Heart right ventricle (tissue), 16 donors: ENCODE measurements at places on chromosomes 1 and 21. TPM values are rescaled to one million over a fixed set of nuclear protein-coding genes. Genes with fewer than 3 reads are reported as not detected.

GCSAML gene
- polyA plus RNA-seq = not detected

CFAP74 gene
- polyA plus RNA-seq = 0.03 TPM

USH2A gene
- polyA plus RNA-seq = 0.29 TPM

ANKRD34A gene
- polyA plus RNA-seq = 0.88 TPM

CFHR4 gene
- not detected for polyA plus RNA-seq

LCE3E gene
- polyA plus RNA-seq = not detected

DNA sequence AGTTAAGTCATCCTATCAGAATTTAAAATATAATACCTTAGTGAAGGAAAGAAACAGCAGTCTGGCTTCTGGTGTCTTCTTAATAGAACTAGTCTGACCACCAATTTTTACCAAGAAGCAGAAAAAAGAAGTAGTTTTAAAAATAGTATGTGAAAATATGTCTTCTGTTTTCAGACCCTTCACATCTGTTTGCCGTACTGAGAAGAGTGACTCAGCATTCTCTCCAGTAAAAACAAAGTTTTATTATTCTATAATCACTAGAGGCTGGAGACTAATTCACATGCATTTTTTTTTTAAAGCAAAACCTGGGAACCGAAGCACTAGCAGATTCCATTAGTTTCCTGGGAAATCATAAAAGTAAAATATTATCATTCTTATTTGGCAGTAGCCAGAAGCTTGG lies 163.8 kb downstream of the COL24A1 start:
- H3K27me3 ChIP-seq = no peaks in the 10 kb centered on the region
- no peaks in the 10 kb centered on the region for H3K36me3 ChIP-seq
- no peak for DNase-seq
- H3K27ac ChIP-seq = no peak overlapping the region
- H3K4me3 ChIP-seq = peak overlapping the region; percentile 30
- no peaks in the 10 kb centered on the region for H3K4me1 ChIP-seq

DNA sequence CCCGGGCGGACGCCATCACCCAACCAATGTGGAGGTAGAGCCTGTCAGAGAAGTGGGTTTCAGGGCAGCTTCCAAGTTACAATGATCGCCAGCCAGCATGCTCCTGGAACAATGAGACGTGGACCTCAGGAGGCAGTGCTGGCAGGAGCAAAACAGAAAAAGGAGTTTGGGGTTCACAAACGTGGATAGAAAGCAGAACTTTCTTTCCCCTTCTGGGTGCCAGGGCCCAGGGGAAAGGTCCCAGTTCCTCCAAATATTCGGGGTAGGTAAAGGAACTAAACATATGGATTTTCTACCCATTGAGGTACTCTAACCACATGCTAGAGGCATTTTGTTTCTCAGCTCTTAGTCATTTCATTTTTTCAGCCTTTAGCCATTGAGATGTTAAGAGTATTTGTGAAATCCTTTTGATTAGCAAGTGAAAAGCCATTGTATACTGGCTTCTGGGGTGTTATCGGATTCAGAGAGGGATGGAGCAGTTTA lies 488.4 kb upstream of the ADGRL2 start:
- H3K36me3 ChIP-seq = no peaks in the 10 kb centered on the region
- H3K4me3 ChIP-seq = no peak overlapping the region
- no peak overlapping the region for H3K27ac ChIP-seq
- no peak for DNase-seq
- no peaks in the 10 kb centered on the region for H3K27me3 ChIP-seq
- no peaks in the 10 kb centered on the region for H3K4me1 ChIP-seq

GRCh38 chr21:35981514-35982070 lies 78.7 kb downstream of the SETD4 start:
- peaks cover 25% of the 10 kb centered on the region for H3K27me3 ChIP-seq
- no peaks in the 10 kb centered on the region for H3K36me3 ChIP-seq
- no peaks in the 10 kb centered on the region for H3K4me1 ChIP-seq
- no peak overlapping the region for H3K4me3 ChIP-seq

- H3K4me3 ChIP-seq = no peak overlapping the region
- H3K27ac ChIP-seq = no peak overlapping the region
- no peaks in the 10 kb centered on the region for H3K4me1 ChIP-seq
- H3K36me3 ChIP-seq = no peaks in the 10 kb centered on the region
- peaks cover 58% of the 10 kb centered on the region for H3K27me3 ChIP-seq
These were observed 28.7 kb downstream of the C1QB start for GRCh38 chr1:22681556-22682276.

DNA sequence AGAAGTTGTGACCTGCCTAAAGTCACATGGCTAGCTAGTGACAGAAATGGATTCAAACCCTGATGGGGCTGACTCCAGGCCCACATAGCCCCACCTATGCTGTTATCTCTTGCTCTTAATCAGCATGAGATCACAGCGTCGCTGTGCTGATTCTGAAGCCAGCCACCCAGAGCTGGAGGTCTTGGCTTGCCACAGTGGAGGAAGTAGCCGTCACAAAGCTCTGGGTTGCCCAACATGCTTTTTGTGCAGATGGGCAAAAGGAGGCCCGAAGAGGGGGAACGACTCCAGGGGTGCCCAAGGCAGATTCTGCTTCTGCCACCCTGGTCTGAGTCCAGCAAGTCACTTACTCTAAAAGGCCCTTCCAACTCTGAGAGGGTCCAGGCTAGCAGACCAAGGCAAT lies 14.7 kb upstream of the MFSD2A start:
- no peak overlapping the region for H3K27ac ChIP-seq
- H3K36me3 ChIP-seq = no peaks in the 10 kb centered on the region
- no peak for DNase-seq
- H3K27me3 ChIP-seq = no peaks in the 10 kb centered on the region
- no peaks in the 10 kb centered on the region for H3K4me1 ChIP-seq
- no peak overlapping the region for H3K4me3 ChIP-seq

DNA sequence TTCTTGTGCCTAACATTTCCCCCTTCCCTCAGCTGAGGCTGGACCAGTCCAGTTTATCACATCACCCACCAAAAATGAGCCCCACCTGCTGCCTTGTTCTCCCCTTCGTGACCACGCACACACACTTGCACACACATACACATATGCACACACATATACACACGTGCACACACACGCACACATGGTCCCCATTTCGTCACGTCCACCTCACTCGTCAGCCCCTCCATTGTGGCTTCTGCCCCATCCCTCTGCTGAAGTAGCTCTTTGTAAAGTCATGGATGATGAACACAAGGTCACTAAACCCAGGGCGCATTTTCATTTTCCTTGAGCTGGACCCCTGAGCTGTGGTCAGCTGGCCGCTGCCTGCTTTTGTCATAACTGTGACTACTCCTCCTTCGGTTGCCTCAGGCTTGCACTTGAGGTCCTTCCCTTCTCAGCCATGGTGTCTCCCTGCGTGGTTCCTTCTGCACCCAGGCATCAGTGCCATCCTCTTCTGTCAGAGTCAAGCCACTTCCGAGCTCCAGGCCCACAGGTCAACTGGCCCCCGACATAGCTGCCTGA lies 93.8 kb downstream of the SYT2 start:
- no peak for DNase-seq
- H3K27ac ChIP-seq = peak overlapping the region; percentile 86
- peaks cover 55% of the 10 kb centered on the region for H3K4me1 ChIP-seq
- no peak overlapping the region for H3K4me3 ChIP-seq

DNA sequence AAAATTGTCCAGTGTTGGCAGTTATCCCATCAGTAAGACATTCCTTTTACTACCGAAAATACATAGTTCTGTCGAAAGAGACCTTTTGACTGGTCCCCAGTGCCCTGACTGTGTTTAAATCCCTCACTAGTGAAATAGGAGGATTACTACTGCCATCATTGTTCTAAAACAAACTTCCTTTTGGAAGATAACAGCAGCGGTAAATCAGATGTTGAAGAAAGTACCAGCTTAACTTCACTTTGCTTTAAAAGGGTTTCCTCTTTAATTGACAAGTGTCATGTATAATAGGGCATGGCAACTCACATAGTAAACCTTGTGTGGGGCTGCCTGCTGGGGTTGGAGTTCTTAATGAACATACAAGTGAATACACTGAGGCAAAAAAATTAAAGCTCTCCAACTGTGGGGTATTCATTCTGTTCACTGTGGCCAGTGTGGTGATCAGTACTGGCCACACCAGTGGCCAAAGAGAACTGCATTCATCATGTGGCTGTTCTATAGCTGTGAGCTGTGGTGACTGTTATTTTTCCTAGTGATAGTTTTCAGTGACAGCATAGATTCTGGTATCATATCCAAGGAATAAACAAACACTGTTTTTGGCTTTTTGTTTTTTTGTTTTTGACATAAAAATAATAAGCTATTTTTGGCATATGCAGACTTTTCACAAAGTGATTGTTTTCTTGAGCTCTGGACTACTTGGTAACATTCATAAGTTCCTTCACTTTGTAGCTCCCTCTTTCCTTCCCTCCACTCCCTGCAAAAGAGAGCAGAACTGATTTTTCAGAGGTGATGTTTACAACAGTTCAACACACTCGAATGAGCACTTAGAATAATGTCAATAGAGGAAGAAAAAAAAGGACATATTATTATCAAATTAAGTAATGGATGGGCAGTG lies 74.5 kb downstream of the NFIA start:
- no peaks in the 10 kb centered on the region for H3K36me3 ChIP-seq
- no peaks in the 10 kb centered on the region for H3K27me3 ChIP-seq
- H3K4me3 ChIP-seq = no peak overlapping the region
- peak overlapping the region; percentile 69 for H3K27ac ChIP-seq
- no peak for DNase-seq

- DNase-seq = peak; percentile 72
- H3K36me3 ChIP-seq = no peaks in the 10 kb centered on the region
- no peak overlapping the region for H3K4me3 ChIP-seq
- no peak overlapping the region for H3K27ac ChIP-seq
- H3K27me3 ChIP-seq = no peaks in the 10 kb centered on the region
- peaks cover 57% of the 10 kb centered on the region for H3K4me1 ChIP-seq
These were observed 17.6 kb upstream of the CLIC4 start for GRCh38 chr1:24727501-24728216.

DNA sequence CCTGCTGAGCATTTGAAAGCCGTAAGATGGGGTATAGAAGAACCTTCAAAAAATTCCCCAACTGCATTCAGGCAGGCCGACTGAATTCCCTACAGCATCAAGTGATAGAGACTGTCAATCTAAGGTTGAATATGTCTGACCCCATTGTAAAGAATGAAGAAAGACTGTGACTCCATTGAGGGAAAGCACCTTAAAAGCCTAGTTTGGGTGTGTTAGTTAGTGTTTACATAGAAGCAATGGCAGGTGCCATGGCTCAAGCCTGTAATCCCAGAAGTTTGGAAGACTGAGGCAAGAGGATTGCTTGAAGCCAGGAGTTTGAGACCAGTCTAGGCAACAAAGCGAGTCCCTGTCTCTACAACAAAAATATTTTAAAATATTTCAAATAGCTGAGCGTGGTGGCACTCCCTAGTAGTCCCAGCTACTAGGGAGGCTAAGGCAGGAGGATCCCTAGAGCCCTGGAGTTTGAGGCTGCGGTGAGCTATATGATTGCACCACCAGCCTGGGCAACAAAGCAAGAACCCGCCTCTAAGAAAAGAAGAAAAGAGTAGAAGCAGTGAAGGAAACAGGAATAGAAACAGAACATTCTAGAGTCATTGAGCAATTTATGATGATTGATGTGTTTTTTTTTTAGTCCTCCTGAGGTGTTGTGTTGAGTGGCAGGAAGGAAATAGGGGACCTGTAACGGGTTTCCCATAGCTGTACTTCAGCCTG lies 15.4 kb downstream of the POLR3GL start:
- H3K36me3 ChIP-seq = peaks cover 10% of the 10 kb centered on the region
- peak overlapping the region; percentile 93 for H3K27ac ChIP-seq
- H3K4me1 ChIP-seq = peaks cover 74% of the 10 kb centered on the region
- DNase-seq = no peak
- H3K27me3 ChIP-seq = no peaks in the 10 kb centered on the region
- no peak overlapping the region for H3K4me3 ChIP-seq

DNA sequence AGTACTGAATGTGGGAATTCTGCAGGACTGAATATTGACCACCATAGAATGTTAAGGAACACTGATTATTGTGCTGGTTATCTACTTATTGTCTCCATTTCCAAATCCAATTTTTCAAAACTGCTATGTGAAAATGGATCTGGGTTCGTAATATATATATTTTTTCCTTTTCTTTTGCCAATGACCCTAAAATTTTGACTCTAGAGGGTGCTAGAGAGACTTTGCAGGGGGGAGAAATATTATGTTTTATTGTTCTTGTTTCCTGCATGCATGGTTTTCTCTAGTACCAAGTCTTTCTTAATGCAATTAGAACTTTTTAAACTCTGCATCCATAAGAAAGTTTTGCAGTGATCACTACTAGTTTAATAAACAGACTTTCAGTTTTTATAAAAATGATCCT lies 1256.9 kb downstream of the BRINP3 start:
- DNase-seq = no peak
- H3K36me3 ChIP-seq = no peaks in the 10 kb centered on the region
- no peaks in the 10 kb centered on the region for H3K4me1 ChIP-seq
- H3K4me3 ChIP-seq = no peak overlapping the region
- H3K27me3 ChIP-seq = no peaks in the 10 kb centered on the region

- H3K4me3 ChIP-seq = no peak overlapping the region
- H3K27me3 ChIP-seq = peaks cover 41% of the 10 kb centered on the region
- no peak for DNase-seq
- H3K4me1 ChIP-seq = no peaks in the 10 kb centered on the region
These were observed 26.5 kb upstream of the SAMD11 start for GRCh38 chr1:897226-897625.

DNA sequence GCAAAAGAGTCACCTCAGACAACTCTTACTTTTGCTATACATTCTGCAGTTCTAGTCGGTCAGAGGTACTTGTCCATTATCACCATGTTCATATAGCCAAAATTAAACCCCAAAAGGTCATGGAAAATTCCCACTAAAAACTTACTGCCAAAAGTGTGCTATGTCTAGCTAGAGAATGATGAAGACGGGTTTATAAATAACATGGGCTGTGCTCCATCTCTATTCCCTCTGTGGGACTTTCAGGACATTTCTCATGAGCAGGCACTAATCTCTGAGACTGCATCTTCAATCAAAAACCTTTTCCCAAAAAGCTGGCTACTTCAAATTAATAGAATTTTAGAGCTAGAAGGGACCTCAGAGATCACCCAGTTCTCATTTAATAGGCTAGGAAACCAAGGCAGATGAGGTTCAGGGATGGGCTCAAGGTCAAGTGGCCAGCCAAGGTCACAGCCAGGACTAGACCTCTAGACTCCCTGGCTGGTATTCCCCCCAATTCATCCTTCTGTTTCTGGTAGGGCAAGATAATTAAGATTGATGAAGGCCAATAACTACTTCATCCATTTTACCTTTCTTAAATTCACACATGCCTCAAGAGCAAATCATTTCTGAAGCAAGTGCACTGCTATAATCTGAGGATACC lies 21.0 kb upstream of the MOB3C start:
- no peak for DNase-seq
- no peak overlapping the region for H3K4me3 ChIP-seq
- H3K27me3 ChIP-seq = no peaks in the 10 kb centered on the region
- peak overlapping the region; percentile 80 for H3K27ac ChIP-seq
